ENCODE measurements at places on chromosomes 7 and 10.

GRCh38 chr10:86260564-86260963, 106.0 kb downstream of the GRID1 start:
- DNase-seq, result no peak

GRCh38 chr10:101028446-101029337, 2.2 kb downstream of the PDZD7 start:
- no peak for DNase-seq

- no peak for DNase-seq
These were observed 484.8 kb upstream of the DPP6 start for GRCh38 chr7:153567426-153567825.

DNA sequence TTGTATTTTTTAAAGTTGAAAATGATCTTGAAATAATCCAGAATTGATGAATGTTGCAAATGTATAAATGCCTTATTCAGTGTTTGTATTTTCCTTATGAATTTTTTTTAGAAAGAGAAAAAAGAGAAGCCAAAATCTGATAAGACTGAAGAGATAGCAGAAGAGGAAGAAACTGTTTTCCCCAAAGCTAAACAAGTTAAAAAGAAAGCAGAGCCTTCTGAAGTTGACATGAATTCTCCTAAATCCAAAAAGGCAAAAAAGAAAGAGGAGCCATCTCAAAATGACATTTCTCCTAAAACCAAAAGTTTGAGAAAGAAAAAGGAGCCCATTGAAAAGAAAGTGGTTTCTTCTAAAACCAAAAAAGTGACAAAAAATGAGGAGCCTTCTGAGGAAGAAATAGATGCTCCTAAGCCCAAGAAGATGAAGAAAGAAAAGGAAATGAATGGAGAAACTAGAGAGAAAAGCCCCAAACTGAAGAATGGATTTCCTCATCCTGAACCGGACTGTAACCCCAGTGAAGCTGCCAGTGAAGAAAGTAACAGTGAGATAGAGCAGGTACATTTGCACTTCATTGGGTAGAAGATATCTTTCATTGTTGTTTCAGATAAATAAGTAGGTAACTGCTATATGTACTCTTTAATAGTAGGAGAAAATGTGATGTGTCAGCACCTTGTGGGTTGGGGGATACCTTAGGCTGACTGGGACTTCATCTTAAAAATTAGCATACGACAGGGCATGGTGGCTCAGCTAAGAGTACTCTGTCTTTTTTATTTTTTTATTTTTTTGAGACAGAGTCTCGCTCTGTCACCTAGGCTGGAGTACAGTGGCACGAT, 3.9 kb downstream of the DDX21 start:
- DNase-seq, result no peak

- DNase-seq, result no peak
These were observed 54.0 kb upstream of the CACUL1 start for GRCh38 chr10:118808601-118809356.

GRCh38 chr7:71016401-71016800, 115.5 kb upstream of the GALNT17 start:
- DNase-seq, result no peak

DNA sequence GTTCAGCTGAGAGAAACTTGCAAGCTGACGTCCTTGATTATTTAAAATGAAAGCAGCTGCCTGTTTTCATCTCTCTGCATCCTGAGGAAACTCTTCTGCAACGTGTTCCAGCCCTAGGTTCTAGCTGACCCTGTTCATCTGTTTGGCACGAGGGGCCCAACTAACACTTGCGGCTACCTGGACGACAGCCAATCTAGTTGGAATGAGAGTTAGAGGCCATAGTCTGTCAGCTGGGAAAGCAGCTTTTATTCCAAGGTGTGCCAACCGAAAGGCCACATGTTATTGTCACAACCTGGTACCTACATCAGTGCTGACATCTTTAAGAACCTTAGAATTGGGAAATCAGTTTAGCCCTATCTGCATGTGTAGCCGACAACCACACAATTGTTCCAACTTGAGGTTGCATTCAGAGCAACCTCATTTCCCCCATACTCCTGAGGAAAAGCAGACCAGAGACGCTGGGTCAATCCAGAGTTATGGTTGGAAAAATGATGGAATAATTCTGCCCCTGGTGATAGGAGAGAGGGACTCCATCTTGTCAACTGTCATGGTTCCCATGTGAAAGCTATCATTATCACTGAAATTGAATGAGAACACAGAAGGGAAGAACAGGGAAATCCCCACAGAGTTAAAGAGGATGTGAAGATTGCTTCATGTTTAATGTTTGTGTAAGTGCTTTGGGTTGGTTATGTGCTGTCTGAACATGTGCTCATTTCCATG, 121.6 kb downstream of the EGFR start:
- DNase-seq, result no peak

DNA sequence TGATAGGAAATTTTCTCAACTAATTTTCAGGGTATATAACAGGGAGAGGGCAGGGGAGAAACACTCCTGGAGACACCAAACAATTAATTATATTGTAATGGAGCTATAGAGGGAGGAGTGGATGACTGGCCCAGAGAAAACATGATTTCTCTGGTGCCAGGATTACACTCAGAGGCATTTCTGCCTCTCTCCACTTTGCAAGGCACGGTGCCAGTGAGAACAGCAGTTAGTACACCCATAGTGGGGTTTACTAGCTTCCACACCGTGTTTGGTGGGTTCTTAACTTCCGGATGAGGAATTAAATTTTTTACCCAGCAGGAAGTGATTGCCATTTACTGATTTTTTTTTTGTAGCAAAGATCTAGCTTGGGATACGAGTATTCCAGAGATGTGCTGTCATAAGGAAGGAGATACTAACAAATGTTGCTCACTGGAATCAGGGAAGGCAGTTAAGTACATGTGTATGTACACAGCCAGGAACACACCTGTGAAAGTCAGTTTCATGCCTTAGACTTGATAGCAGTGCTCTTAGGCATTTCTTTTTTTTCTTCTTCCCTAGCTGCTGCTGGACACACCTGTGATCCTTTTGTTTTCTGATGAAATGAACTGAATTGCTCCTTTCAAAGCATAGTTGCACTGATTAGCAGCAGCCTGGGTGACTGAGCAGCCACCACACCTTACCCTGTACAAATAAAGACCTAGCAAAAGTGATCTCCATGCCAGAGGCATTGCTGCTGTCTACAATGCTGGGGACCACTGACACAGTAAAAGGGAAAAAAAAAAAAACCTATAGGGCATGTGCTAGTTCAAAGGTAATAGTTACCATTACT, 58.1 kb downstream of the POLL start:
- no peak for DNase-seq

- no peak for DNase-seq
These were observed 832.1 kb downstream of the CNTNAP2 start for GRCh38 chr7:146948703-146949102.

DNA sequence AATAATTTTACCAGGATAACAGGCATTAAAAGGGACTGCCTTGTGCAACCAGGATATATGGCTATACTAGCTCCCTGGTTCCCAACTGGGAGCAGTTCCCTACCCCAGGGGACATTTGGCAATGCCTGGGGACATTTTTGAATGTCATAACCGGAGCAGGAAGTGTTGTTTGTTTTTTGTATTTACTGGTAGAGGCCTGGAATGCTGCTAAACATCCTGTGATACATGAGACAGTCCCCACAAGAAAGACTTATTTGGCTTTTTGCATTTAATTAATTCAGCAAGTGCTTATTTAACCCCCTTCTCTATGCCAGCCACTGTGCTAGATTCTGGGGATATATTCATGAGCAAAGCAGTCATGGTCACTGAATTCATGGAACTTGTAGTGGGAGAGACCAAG, 181.2 kb downstream of the BBS9 start:
- DNase-seq, result no peak

DNA sequence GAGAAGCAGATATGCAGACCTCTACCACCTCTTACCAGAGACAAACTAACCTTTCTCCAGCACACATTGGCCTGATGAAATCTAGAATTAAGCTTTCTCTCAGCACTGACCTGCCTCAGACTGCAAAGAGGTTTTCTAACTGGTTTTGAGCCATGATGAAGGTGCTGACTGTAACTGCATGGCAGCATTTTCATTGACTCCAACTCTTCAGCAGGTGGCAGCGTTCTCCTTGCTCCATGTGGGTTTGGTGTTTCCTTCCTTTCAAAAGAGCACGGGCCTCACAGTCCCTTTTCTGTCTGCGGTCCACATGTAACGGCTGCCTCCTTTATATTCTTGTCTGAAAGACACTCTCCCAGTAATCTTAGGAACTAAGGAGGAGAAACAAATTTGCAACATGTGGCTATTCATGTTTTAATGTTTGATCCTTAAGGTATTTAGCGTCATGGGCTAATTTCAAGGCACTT, 12.6 kb downstream of the KLLN start:
- DNase-seq, result peak; percentile 32
